LHCN-M2 (cell line): ENCODE measurements at places on chromosomes 4 and X. TPM values are rescaled to one million over a fixed set of nuclear protein-coding genes. Genes with fewer than 3 reads are reported as not detected.

PRKG2 gene
- total RNA-seq: 0.06 TPM in 2 replicates

DNA sequence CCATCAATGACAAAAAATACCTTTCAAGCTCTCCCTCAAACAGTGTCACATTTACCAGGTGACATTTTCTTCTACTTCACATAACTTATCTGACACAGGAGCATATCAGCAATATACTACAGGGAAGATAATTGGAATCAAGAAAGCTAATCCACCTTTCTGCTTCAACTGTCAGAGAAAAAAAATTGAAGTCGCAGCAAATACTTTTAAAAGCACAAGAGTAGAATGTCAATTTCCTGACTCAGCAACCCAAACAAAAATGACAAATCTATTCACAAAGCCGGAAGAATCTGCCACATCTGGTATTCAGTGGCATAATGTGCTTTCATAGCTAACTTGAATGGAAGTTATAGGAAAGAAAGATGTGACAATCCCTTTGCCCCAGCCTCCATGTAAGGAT is 36.7 kb downstream of the AGA start:
- DNase-seq: no peak

GRCh38 chr4:57490520-57491255 is 380.5 kb upstream of the IGFBP7 start:
- no peak for DNase-seq

DNA sequence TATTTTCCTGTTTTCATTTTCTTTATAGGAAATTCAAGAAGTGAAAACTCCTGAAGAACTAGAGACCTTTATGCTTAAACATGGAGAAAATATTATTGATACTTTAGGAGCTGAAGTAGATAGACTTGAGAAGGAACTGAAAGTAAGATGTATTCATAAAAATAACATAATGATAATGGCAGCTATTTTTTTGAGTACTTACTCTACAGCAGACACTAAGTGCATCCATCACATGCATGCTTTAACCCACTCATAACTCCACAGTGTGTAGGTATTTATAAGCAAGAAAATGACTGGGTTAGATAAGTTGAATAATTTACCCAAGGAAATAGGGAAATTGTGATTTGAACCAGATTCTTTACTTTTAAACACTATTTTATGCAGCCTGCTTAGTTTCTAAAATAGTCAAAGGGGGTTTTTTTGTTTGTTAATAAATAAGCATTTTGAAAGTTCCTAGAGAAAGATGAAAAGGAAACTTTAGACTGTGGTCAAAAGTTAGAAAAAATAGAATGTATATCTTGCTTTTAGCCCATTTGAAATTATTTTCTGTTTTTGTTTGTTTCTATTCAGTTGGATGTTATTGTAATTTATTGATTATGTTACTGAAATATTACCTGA is 74.2 kb downstream of the BEND4 start:
- DNase-seq: no peak
